ENCODE measurements at places on chromosomes 5 and 9.

GRCh38 chr9:88221105-88221504 is 82.8 kb upstream of the SPATA31C2 start:
- DNase-seq = peak; percentile 53

GRCh38 chr5:77087484-77088261 is 588 bp upstream of the ZBED3 start:
- DNase-seq = peak; percentile 45

DNA sequence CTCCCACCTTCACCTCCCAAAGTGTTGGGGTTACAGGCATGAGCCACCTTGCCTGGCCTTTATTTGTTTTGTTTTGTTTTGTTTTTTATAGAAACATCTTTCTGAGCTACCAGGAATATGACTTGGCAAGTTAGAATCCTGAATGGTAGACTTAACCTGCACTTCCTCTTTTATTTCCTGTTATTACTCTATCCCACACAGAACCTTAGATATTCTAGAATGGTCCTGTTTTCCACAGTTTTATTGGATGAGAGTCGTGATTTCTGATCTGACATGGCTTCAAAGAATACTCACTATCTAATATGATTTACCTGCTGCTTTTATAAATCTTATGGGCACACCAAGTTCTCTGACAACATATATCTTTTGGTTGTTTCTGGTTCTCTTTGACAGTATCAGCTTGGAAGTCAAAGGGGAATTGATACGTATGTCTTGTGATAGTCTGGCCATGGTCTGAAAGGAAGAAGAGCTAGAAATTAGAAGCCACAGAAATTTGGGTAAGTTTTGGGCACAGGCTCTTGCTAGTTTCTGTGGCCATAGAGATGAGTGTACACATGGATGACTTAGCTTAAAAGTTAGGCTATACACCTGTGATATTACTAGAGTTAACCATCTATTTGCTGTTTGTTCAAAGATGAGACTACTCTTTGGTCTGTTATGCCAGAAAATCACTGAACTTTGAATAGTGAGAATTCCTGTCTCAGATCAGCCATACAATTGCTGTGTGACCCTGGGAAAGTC is 4.7 kb upstream of the PANK3 start:
- no peak for DNase-seq

DNA sequence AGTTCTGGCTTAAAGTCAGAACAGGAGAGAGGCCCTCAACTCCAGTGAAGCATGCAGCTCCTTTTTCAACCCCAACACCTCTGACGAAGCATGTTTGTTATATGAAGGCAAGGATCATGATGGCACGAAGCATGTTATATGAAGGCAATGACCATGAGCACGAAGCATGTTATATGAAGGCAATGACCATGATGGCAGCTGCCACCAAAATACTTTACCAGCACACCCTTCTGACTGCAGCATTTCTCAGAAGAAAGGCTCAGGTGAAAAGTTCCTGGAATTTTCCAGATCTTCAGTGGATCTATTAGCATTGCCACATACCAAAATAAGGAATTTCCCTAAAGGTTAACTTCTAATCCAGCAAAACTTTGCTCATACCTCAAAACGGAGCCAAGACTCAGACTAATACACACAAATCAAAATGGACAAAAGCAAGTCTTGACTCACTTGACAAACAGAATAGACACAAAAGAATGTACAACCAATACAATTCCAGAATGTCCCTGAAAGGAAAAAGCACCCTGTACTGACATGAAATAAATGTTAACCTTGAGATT is 217.4 kb downstream of the FANCC start:
- no peak for DNase-seq

GRCh38 chr5:119275146-119275545 is 80.7 kb upstream of the TNFAIP8 start:
- DNase-seq = no peak

DNA sequence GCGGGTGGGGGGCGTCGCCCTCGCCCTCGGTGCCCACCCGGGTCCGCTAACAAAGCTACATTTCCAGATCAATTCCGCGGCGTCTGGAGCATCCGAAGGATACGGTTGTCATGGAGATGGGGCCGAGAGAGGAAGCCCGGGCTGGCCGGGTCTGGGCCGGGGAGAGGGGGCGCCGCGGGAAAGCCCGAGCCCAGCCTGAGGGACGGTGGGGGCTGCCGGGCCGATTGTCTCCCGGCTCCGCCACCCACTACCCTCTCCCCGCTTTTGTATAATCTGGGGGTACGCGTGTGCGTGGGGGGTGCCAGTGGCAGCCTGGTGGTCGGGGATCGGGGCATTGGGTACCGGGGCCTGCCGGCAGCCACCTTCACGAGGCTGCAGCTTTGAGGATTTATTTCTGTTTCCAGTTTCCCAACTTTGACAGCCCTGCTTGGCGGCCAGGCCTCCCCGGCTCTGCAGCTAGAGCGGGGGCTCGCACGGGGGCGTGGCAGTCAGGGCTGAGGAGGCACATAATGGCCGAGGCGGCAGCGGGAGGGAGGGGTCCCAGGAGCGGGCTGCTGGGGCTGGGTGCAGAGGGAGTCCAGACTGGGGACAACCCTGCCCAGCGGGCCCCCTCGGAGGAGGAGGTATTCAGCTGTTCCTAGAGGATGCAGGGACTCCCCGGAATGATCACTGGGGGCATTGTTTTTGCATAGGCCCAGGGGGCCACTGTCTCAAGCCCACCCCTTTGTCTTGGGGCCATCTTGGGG is 626 bp downstream of the PSD2 start:
- DNase-seq = no peak

DNA sequence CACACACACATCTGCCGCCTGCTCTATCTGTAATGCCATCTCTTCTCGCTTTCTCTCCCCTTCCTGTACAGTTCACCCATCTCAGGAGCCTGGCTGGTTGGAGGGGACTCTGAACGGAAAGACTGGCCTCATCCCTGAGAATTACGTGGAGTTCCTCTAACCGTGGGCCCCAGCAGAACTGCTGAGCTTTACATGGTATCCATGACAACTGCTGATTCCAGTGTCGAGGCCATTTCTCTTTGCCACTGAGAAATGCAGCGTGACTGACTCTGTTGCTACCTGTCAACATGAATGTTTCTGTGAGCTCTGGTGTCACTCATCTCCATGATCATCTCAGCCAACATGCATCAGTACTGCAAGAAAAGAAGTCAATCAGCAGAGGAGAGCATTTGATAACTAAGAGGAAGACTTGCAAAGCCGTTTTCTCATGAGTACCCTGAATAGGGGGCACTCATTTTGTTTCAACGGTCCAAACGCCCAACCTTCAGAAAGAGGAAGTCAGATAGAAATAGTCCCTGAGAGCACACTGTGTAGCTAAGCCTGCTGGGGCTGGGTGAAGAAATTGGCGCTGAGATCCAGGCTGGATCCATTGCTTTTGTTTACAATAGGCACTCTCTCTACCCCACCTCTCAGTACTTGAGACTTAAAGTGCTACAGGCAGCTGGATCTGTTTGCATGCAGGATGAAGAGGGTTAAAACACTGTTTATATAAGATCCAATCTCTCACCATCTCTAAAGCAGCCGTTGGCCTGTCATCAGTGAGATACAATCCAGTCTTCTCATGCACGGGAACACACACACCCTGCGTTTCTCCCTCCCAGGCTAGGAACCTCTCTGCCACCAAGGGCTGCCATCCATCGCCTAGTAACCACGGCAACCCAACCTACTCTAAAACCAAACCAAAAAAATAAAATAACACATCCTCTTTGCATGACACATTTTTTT is 180.9 kb downstream of the NR3C1 start:
- peak; percentile 55 for DNase-seq

DNA sequence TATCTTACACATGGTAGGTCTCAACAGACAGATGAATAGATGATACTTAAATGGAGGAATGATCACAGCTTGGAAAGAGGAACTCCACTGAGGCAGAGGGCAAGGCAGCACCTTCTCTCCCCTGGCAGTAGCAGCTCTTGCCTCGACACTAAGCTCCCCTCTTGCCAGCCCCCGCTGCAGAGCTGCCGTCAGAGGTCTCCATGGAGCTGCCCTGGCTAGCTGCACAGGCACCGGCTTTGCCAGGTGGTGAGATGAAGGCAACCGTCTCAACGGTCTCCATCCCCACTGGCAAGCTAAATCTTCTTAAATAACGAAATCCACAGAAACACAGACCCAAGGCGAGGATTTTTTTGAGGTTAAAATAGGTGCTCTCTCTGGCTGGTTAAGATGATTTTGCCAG is 81.2 kb downstream of the CRB2 start:
- no peak for DNase-seq

GRCh38 chr5:143448518-143448917 is 45.0 kb upstream of the NR3C1 start:
- DNase-seq = no peak

GRCh38 chr5:175542232-175542965 is 64.0 kb downstream of the SFXN1 start:
- no peak for DNase-seq

DNA sequence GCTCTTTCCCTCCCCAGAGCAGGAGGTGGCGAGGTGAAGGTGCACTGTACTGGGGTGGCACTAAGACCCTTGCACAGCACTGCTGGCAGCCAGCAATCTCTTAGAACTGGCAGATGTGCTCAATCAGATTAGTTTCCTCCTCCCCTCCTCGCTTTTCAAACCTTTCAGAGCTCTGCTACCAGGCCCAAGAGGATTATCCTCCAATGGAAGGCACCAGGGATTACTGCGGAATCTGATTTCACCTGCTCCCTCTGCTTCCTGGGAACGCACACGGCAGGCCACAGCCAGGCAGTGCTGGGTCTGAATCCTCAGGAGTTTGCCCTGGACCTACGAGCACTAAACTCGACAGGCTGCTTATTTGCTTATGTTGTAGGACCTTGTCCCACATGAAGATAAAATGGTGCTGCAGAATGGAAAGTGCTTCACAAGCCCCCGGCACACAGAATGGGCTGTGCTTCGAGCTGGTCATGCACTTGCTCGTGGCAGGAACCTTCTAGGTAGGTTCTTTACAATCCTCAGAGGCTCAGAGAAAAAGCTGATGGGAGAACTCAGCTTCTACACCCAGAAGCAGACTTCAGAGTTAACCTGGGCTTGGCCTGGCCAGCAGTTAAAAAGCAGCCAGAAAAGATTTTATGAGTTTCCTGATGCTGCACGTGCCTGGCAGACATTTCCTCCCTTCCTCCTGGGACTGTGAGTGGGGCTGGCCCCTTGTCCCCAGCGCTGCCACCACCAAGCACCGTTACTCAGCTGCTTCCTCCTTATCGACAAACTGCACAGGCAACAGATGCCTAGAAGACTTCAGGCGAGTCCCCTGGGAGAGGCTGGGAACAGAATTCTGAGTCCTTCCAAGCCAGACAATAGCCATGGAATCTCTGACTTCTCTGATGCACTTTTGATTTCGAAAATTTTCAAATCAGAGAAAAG is 33.1 kb downstream of the FABP6 start:
- DNase-seq = peak; percentile 58

- DNase-seq = no peak
Observed at GRCh38 chr9:11973011-11973410, 720.2 kb upstream of the TYRP1 start.

DNA sequence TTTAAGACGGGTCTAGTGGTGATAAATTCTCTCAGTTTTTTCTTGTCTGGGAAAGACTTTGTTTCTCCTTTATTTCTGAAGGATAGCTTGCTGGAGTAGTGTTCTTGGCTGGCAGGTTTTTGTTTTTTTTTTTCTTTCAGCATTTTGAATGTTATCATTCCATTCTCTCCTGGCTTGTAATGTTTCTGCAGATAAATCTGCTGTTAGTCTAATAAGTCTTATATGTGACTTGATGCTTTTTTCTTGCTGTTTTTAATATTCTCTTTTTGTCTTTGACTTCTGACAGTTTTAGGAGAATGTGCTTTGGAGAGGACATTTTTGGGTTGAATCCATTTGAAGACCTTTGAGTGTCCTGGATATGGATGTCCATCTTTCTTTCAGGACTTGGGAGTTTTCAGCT is 16.0 kb downstream of the HSD17B4 start:
- DNase-seq = no peak

GRCh38 chr9:22035591-22036011 is 26.5 kb upstream of the CDKN2B start:
- no peak for DNase-seq

GRCh38 chr5:33153831-33154230 is 286.9 kb upstream of the TARS1 start:
- DNase-seq = no peak

GRCh38 chr5:152142840-152143469 is 218.3 kb upstream of the GLRA1 start:
- peak; percentile 73 for DNase-seq

DNA sequence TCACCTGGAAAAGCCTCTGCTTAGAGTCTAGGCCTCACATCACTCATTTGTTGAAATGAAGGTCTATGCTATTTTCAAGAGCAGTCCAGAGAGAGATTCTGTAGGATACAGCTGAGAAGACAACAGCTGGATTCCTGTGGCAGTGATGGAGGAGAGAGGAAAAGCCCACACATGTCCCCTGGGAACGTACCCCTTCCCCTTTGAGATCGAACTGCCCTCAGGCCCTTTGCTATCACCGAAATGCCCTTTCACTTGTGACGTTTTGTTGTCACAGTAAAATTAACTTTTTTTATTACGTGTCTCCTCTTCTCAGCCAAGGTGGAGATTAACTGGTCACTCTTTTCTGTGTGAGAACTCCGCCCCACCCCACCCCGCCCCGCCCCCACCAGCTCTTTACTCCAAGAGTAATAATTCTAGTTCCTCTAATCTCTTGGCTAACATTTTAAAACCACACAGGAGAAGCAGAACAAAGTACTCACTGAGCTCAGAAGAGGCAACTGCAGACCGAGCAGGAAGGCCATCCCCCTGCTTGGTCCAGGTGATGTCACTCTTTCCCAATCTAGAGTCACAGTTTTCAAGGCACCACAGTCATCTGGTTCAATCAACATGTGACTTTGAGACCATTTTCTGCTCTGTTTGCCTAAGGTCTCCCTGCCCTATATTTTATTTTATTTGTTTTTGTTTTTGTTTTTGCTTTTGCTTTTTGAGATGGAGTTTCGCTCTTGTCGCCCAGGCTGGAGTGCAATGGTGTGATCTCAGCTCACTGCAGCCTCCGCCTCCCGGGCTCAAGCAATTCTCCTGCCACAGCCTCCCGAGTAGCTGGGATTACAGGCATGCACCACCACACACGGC is 105.6 kb downstream of the SUSD1 start:
- DNase-seq = no peak

GRCh38 chr9:20872340-20872977 is 159.0 kb downstream of the HACD4 start:
- DNase-seq = no peak

- no peak for DNase-seq
Observed at GRCh38 chr5:134063188-134063820, 51.2 kb upstream of the TCF7 start.

- DNase-seq = no peak
Observed at GRCh38 chr5:79076819-79077218, 7.3 kb downstream of the BHMT2 start.

- DNase-seq = no peak
Observed at GRCh38 chr9:127417131-127418036, 6.8 kb upstream of the ZNF79 start.

GRCh38 chr5:178104492-178104891 is 8.8 kb upstream of the N4BP3 start:
- DNase-seq = no peak

GRCh38 chr9:83247732-83248131 is 184.8 kb upstream of the RASEF start:
- no peak for DNase-seq
